NCI-H1105 treated with DMSO at 0.1 percent for 48 hours (cell line): ENCODE measurements at places on chromosomes 5 and 9.

- DNase-seq, result no peak
Measured at GRCh38 chr5:89721931-89722330, 687.6 kb downstream of the CETN3 start.

GRCh38 chr5:157492886-157493285, 32.9 kb downstream of the NIPAL4 start:
- DNase-seq, result no peak

DNA sequence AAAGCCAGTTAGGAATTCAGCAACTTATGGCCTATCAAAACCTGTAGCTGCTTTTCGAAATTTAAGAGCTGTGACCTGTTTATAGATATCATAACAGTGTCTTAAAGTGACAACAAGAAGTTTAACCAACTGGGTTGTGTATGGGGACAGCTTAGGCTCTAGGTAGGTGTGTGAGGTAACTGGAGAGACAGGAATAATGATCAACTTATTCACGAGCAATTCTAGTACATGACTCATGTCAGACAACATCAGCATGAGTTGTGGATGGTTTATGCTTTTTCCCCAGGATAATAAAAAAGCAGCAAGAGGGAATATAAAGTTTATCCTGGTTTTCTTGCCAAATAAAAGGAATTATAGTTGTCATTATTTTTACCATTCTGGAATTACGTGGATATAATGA, 88.6 kb downstream of the GDNF start:
- DNase-seq, result no peak

- no peak for DNase-seq
Measured at GRCh38 chr9:16075696-16076095, 522.9 kb downstream of the CCDC171 start.

GRCh38 chr9:129728744-129729143, 24.1 kb downstream of the PTGES start:
- no peak for DNase-seq

DNA sequence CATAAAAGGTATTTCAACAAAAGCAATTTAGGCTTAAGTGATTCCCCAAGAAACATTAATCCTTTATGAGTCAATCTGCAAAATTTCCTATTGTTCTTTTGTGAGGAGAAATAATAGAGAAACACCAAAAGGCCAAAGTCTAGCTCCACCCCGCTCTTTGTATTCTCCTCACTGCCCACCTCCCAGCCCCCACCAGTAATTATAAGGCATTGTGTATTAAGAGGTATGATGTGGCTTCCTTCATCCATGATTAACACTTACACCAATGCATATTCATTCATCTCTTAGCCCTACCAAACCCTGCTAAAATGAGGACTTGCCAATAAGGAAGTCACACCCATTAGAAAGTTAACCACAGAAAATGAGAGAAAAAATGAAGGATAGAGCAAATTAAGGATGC, 105.3 kb upstream of the SPATA31D4 start:
- DNase-seq, result no peak
